ENCODE measurements at places on chromosomes 6 and 20.

DNA sequence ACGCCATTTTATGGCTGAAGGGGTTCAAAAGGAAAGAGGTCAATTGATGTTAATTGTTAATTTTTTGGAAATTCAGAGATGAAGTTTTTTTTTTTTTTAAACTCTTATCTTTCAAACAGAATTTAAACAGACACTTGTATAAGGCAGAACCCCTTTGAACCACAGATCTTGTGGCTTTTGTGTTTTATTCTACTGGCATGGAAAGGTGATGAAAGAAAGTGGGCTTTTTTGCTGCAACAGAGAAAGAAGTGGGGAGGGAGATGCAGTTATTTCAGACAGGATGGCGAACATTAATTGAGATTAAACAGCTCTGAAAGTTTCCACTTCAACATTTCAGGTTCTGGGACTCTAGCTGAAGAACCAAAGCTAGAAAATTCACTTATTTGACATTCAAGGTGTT lies 200.9 kb downstream of the GJA10 start:
- no peak for DNase-seq

DNA sequence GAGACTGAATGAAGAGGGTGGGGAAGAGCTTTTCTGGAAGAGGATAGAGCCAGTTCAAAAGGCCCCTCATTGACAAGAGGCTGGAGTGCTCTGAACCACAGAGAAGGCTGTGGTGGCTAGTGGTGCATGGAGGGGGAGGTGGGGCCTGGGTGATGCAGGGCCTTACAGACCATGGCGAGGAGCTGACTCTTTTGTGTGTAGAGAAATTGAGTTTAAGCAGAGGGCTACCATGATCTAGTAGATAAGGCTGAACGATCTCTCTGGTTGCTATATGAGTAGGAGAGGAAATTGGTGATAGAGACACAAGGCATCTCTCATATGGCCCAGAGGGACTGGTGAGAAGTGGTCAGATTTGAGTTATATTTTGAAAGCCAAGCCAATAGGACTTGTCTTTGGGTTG lies 137.6 kb downstream of the UST start:
- DNase-seq: no peak

GRCh38 chr20:43571310-43571709 lies 12.5 kb downstream of the SGK2 start:
- no peak for DNase-seq

DNA sequence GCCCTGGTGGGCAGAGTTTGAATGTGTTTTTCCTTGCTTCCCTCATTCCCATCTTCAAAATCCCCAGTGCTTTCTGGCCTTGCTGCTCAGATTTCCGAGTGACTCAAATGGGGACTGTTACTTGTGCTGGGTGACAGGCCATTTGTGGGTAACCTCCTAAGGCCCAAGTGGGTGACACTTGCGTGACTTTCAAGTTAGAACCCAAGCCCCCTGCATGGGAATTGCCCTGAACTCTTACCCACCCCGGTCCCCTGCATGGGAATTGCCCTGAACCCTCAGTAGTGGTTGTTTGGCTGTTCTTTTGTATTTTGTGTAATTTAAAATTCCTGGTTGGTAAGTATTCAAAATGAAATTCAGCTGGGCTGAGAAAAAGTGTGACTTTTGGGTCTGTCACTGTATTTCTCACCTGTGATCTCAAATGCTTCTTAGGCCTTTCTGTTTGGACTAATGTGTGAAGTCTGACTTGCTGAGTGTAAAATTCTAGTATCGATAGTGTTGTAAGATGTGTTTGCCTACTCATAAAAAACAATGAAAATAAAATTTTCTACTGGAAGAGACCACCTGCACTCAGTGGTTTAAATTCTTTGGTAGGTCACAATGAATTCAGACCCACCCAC lies 12.4 kb upstream of the RBM38 start:
- no peak for DNase-seq

- no peak for DNase-seq
These were observed 1.1 kb upstream of the GLO1 start for GRCh38 chr6:38703949-38704590.

- no peak for DNase-seq
These were observed 255.4 kb downstream of the GRM1 start for GRCh38 chr6:146284311-146284710.

DNA sequence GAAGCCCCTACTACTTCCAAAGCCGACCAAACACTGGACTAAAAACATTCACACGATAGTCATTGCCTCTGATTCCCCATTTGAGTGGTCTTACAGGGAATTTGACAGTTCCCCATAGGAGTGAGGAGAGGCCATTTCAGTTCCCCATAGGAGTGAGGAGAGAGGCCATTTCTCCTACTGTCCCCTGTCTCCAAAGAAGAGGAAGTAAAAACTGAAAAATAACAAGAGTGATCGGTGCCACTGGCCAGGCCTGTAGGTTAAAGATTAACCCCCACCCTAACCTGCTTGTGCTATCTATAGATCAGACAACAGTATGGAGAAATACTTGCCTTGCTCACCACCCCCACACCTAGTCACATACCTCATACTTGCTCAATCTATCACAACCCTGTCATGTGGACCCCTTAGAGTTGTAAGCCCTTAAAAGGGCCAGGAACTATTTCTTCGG lies 204.0 kb upstream of the MOCS1 start:
- DNase-seq: no peak

DNA sequence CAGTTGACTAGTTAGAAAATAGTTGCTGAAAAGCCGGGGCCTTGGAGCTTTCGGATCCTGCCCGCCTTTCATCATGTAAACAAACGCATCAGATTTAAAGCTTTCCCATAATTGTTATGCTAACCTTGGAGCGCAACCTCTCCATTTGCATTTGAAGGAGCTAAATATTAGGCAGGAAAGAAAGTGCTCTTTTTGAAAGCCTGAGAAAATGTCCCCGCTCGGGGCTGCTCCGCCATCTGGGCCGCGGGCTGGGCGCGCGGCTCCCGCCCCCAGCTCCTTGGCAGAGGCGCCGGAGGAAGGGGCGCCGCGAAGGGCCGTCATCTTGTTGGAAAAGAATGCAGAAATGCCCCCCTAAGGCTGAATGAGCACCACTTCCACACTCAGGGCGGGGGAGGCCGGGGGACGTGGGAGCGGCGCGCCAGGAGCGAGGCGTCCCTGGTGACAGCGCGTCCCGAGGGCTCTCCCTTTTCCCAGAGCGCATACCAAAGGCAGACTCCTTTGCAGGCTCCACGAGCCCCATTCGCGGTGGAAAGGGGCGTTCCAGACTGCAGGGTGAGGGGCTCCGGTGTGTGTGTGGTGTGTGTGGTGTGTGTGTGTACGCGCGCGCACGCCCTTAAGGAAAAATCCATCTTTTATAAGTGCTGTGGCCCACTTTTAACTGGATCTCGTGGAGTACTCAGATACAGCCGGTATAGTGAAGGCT lies 145.6 kb upstream of the ID4 start:
- peak; percentile 22 for DNase-seq

GRCh38 chr6:71222671-71223070 lies 65.9 kb upstream of the OGFRL1 start:
- DNase-seq: no peak

DNA sequence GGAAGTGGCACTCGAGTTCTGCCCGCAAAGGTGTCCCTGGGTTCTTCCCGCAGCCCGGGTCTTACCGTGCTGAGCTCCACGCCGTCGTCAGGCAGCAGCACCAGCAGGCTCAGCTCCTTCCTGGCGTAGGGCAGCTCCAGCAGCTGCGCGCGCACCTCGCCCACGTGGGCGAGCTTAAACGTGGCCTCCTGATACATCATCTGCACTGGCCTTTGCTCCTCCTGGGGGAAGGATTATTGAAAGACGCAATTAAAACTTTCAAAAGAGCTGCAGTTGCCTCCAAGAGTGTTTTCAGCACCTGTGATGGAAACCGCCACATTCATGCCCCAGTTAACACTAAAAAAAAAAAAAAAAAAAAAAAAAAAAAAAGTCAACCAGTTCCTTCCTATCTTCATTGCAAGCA lies 11.3 kb downstream of the SERPINB9 start:
- DNase-seq: no peak

DNA sequence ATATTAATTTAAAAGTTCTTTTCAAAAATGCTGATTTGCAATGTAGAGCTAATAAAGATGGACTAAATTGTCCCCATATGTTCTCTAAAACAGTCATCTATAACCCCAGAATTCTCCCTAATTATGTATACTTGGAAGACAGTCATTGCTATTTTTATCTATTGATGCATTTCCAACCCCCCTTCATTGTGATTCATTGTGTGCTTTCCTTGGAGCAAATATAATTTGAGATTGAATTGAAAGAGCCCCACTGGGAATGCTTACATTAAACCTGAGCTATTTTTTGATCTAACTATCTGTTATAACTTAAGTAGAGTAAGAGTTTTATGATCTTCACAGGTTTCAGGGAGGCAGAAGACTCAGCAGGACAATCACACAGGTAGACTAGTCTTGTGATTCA lies 73.7 kb upstream of the PTCHD4 start:
- peak; percentile 2 for DNase-seq

DNA sequence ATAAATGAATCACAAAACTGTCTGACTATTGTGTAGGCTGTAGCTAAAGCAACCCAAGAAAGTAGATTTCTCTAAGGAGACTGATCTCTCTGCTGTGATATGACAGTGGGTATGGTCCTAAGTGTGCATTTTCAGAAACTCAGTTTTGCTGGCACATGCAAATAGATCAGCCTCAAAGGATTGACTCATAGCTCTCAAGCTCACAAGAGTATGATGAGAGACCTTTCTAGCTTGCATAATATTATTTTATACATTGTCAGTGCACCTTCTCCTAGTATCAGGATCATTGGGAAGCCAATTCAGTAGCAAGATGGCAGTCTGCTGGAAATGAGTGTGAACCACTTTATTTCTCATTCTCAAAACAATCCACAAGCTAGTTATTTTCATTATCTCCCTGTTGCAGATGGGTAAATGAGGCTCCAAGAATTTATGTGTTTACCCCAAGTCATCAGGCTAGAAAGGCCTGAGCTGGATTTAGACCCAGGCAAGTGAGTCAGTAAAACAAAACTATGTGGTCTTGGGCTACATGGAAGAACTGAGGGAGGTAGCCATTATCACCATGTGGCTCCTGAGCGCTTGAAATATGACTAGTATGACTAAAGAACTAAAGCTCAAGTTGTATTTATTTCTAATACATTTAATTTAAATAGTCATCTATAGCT lies 27.9 kb upstream of the PLCB4 start:
- peak; percentile 64 for DNase-seq

- no peak for DNase-seq
These were observed 41.1 kb downstream of the HS3ST5 start for GRCh38 chr6:114301596-114302219.

DNA sequence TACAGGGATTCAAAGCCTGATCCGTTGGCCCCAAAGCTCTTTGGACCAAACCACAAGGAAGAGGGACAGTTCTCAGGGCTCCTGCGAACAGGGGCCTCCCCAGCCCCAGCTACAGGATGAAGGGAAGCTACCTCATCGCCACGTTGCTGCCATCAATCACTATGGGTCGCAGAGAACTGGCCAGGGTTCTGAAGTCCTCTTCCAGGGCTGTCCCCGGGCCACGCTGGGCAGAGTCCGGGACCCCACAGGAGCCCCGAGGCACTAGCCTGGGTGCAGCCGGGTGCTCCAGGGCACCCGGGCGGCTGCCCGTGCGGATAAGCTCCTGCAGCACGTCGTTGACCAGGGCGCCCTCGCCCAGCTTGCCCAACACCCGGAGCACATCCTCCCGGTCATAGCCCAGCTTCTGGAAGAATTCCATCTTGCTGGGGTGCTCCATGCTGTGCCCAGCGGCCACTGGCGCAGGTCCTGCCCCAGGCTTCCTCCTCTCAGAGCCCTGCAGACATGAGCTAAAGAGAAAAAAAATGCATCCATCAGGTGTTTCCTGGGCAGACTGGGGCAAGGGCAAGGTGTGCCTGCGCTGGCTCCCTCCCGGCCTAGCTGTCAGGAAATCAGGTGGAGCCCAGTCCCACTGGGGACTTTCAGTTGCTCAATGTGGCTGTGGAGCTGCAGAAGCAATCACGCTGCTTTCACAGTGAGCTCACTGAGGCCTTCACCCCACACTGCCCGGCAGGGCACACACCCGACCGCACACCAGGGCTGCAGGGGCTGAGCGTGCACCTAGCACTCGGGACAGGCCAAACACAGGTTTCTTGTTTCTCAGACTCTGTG lies 10.5 kb downstream of the ZC3H12D start:
- DNase-seq: no peak

GRCh38 chr6:27303613-27304272 lies 8.3 kb downstream of the POM121L2 start:
- no peak for DNase-seq

- no peak for DNase-seq
These were observed 1272.1 kb upstream of the ADGRB3 start for GRCh38 chr6:67362976-67363375.
